AG09319 (cell line): ENCODE measurements at places on chromosomes 16 and 17.

DNA sequence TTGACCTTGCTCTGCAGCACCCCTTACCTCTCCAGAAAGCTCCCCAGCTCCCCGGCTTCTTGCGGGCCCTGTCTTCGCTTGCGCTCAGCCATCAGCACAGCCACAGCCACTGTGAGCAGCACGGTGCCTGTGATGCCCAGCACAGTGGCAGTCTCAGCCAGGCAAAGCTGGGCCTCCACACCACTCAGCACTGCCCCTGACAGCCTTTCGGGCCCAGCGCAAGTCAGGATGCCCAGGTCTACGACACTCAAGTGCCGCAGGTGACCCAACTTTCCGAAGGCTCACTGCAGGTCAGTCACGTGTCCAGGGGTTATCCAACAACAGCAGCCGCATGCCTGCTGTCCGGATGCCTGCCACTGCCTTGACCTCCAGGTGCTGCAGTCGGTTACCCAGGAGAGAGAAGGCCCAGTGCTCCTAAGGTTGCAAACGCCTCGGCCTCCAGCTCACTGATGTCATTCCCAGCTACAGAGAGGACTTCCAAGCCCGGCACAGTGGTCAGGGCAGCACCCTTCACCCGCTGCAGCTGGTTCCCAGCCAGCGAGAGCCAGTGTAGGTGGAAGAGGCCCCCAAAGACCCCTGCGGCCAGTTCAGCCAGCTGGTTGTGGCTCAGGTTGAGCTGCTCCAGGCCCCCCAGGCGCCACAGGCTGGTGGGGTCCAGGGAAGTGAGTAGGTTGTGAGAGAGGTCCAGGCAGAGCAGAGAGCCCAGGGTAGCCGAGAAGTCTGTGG is 8.9 kb upstream of the TMEM101 start:
- DNase-seq: no peak

DNA sequence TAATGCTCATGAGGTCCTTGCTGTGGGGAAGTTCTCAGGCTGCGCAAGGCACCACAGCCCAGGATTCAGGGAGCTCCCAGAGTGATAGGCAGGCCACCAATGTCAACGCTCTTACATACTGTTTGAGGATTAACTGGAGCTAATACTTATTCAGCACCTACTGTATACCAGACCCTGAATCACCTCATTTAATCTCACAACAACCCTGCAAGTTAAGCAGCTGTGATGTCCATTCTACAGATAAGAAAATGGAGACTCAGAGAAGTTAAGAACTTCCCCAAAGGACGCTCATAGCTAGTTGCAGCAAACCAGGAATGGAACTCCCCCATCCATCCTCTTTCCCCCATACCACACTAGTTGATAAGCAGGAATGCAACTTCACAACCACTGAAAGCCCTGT is 25.5 kb upstream of the CCR7 start:
- no peak for DNase-seq

DNA sequence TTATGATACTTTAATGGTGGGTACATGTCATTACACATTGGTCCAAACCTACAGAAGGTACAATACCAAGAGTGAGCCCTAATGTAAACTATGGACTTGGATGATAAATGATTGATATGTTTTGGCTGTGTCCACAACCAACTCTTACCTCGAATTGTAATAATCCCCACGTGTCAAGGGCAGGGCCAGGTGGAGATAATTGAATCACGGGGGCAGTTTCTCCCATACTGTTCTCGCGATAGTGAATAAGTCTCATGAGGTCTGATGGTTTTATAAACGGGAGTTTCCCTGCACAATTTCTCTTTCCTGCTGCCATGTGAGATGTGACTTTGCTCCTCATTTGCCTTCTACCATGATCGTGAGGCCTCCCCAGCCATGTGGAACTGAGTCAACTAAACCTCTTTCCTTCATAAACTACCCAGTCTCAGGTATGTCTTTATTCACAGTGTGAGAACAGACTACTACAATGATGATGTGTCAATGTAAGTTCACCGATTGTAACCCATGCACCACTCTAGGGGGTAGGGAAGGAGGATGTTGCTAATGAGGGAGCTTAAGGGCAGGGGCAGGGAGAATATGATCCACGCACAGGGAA is 7.0 kb upstream of the METTL22 start:
- no peak for DNase-seq

GRCh38 chr17:1943436-1943831 is 81.7 kb downstream of the RTN4RL1 start:
- DNase-seq: no peak

- DNase-seq: no peak
Measured at GRCh38 chr17:79950751-79951150, 84.9 kb downstream of the TBC1D16 start.

GRCh38 chr17:80362428-80363119 is 52.4 kb upstream of the ENDOV start:
- DNase-seq: peak; percentile 7

DNA sequence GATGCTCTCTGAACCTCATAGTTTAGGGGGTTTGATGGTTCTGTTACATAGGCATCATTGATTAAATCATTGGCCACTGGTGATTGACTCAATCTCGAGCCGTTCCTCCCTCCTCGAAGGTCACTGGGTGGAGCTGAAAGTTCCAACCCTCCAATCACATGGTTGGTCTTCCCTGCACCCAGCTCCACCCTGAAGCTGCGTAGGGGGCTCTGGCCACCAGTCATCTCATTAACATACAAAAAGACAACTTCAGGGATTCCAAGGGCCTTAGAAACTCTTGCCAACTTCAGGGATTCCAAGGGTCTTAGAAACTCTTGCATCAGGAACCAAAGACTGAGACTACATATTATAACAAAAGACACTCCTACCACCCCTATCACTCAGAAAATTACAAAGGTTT is 306.5 kb upstream of the TNRC6C start:
- DNase-seq: no peak

DNA sequence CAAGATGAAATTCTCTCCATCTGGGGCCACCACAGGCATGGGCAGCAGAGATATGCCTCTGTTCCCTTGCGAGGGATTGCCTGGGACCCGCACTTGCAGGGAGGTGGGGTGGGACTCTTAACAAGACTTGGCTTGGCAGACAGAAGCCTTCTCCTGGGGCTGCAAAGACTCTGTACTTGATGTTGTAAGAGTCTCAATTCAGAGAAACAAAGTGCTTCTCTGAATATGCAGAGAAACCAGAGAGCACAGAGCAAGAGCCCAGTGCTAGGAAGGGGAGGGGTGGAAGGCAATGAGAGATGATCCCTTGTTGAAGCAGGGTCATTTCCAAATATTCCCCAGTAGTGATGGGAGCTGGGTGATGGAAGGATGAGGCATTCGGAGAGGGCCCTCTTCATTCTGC is 2.2 kb downstream of the MMP28 start:
- DNase-seq: no peak

DNA sequence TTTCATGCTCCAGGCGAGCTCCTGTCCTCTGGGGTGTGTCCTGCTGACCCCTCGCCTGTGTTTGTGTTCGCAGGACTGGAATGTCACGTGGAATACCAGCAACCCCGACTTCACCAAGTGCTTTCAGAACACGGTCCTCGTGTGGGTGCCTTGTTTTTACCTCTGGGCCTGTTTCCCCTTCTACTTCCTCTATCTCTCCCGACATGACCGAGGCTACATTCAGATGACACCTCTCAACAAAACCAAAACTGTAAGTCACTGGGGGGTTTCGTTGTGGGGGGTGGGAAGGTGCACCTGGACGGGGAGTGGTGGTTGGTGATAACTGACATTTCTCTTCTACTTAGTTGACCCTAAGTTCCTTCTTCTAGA is 58.3 kb downstream of the ABCC1 start:
- DNase-seq: no peak

DNA sequence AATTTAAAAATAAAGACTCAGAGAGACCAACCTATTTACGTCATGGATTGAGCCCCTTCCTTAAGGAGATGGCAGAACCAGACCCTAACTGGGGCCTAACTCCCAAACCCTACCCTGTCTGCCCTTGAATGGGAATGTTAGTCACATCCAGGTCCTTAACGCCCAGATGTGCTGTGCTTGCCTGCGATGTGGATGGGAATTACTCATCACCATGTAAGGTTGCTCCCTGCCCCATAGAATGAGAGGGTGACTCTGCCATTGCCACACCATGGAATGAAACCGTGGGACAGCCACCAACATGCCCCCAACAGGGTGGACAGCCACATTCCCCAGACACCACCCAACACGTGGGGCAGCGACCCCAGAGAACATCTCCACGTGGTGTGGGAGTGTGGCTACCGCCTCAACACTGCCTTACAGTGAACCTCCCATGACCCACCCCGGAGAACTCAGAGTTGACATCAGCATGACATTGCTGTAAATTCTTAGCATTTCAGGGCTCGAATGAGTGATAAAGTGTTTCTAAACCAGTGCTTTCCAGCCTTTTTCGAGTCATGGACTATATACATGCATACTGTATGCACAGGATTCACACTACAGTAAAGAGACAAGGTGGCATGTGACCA is 31.8 kb downstream of the SCNN1B start:
- no peak for DNase-seq

- DNase-seq: no peak
Measured at GRCh38 chr16:51024703-51025102, 126.4 kb downstream of the SALL1 start.

DNA sequence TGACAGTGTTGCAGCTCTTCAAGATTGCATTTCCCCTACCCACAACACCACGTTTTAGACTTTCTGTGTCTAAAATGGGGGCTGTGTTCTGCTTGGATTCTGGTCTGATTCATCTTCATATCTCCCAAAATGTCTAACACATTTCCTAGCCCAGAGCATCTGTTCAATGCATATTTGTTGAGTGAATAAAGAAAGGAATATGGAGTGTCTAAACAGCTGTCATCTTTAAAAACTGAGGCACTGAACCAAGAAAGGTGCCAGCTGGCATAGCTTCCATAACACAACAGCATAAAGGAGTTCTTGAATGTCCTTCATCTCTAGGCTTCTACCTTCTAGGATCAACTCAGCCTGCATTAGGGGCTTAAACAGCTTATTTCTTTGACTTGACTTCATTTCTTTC is 67.4 kb downstream of the CDH11 start:
- no peak for DNase-seq

DNA sequence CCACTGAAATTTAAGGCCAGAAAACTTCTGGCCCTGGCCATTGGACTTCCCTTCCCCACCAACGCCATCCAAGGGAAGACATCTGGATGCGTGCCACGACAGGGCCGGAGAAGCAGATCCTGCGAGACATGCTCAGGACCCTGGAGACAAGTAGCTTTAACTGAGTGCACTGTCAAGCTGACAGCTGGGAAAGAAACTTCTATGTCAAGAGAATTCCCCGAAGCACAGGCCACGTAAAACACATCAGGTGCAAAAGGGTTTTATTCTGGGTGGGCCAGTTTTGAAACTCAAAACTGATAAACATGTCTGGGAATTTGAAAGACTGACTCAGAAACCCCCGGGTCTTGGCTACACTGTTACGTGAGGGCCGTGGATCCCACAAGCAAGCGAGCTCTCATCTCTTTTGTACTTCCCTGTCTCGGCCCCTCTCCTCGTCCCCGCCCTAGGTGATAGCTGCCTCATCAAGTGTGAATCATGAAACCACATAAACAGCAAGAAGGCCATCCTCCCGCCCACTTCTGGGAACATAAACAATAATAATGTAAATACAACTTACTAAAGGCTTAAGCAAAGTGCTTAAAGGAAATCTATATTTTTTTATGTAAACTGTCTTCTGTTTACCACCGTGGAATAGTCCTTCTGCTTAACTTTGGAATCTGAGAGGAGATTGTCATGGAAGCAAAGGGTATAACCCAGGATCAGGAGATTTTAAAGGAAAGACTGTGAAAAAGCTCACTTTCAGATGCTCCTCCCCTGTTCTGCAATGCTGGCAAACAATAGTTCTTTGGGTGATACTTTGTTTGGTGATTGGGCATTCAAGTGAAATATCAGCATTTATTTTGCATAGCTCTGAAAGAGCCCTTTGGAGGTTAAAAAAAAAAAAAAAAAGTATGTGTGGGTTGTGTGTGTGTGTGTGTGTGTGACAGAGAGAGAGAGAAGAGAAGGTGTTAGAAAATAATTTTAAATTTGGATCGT is 406.0 kb upstream of the MAF start:
- no peak for DNase-seq

GRCh38 chr16:10552281-10552680 is 28.1 kb downstream of the EMP2 start:
- no peak for DNase-seq

GRCh38 chr17:37107406-37108083 is 158.8 kb downstream of the AATF start:
- no peak for DNase-seq

DNA sequence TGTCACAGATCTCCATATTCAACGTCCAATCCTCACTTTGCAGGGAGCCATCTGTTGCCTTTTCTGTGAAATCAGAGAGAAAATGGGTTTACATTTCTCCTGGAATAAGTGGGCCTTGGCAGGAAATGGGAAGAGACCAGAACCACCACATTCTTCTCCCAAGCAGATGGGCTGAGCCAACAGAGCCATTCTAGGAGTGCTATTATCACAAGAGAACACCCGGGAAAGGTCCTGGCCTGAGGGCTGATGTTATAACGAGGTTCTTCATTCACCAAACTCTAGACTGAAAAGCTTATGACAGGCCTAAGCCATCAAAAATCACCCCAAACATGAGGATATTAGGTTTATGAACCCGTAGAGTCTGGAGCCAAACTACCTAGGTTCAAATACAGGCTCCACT is 64.7 kb downstream of the TOM1L2 start:
- DNase-seq: no peak

DNA sequence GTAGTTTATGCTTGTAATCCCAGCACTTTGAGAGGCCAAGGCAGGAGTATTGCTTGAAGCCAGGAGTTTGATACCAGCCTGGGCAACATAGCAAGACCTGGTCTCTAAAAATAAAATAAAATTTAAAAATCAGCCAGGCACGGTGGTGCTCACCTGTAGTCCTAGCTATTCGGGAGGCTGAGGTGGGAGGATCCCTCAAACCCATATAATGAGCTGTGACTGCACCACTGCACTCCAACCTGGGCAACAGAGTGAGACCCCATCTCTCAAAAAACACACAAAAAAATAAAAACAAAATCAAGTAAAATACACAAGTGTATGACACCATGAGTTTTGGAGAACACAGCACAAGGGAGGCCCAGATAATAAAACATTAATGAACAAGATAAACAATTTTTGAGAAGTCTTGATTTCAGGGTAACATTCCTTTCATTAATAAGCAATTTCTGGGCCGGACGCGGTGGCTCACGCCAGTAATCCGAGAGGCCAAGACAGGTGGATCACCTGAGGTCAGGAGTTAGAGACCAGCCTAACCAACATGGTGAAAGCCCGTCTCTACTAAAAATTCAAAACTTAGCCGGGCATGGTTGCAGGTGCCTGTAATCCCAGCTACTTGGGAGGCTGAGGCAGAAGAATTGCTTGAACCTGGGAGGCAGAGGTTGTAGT is 17.9 kb downstream of the PRPSAP1 start:
- no peak for DNase-seq

GRCh38 chr16:4200781-4201137 is 41.1 kb downstream of the SRL start:
- DNase-seq: no peak

DNA sequence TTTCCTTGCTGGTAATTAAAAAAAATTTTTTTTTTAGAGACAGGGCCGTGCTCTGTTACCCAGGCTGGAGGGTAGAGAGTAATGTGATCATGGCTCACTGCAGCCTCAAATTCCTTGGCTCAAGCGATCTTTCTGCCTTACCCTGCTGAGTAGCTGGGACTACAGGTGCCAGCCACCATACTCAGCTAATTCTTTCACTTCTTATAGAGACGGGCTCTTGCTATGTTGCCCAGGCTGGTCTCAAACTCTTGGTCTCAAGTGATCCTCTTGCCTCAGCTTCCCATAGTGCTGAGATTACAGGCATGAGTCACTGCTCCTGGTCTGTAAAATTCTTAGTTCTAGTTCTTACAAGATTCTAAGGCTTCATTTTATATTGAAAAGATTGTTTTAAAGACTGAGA is 11.1 kb downstream of the SMIM36 start:
- DNase-seq: no peak
